ENCODE measurements at places on chromosomes 2 and 18. TPM values are rescaled to one million over a fixed set of nuclear protein-coding genes. Genes with fewer than 3 reads are reported as not detected.

The IL1R2 gene
- total RNA-seq = not detected

The PTPRN gene
- 58.1 TPM for total RNA-seq

The NFATC1 gene
- 2.1 TPM for total RNA-seq

The DTNA gene
- 17.2 TPM for total RNA-seq

The TSPYL6 gene
- not detected for total RNA-seq

The HSPD1 gene
- 383 TPM for total RNA-seq

The ZRANB3 gene
- 13.2 TPM for total RNA-seq

The DSG1 gene
- not detected for total RNA-seq

The NT5C1B gene
- 0.33 TPM for total RNA-seq

The CLIP4 gene
- total RNA-seq = 110 TPM

The CIB4 gene
- total RNA-seq = not detected

The SF3B6 gene
- 147 TPM for total RNA-seq

The SP140 gene
- 2.6 TPM for total RNA-seq

The FIGN gene
- total RNA-seq = 1.4 TPM

The CELF4 gene
- total RNA-seq = not detected

The ERBB4 gene
- under 0.01 TPM for total RNA-seq

The DNAJC10 gene
- 154 TPM for total RNA-seq

The VIL1 gene
- total RNA-seq = 0.12 TPM

The PLCL1 gene
- total RNA-seq = 1.9 TPM

The UGT1A10 gene
- total RNA-seq = not detected

The MBD2 gene
- 29.7 TPM for total RNA-seq

The SOX11 gene
- 0.66 TPM for total RNA-seq

The GPR75 gene
- total RNA-seq = 1.1 TPM

The RSAD2 gene
- total RNA-seq = 1.5 TPM

The CNOT11 gene
- 21.0 TPM for total RNA-seq

Data from uterine smooth muscle cell (primary cell).